ENCODE measurements at places on chromosomes 7 and 10.

DNA sequence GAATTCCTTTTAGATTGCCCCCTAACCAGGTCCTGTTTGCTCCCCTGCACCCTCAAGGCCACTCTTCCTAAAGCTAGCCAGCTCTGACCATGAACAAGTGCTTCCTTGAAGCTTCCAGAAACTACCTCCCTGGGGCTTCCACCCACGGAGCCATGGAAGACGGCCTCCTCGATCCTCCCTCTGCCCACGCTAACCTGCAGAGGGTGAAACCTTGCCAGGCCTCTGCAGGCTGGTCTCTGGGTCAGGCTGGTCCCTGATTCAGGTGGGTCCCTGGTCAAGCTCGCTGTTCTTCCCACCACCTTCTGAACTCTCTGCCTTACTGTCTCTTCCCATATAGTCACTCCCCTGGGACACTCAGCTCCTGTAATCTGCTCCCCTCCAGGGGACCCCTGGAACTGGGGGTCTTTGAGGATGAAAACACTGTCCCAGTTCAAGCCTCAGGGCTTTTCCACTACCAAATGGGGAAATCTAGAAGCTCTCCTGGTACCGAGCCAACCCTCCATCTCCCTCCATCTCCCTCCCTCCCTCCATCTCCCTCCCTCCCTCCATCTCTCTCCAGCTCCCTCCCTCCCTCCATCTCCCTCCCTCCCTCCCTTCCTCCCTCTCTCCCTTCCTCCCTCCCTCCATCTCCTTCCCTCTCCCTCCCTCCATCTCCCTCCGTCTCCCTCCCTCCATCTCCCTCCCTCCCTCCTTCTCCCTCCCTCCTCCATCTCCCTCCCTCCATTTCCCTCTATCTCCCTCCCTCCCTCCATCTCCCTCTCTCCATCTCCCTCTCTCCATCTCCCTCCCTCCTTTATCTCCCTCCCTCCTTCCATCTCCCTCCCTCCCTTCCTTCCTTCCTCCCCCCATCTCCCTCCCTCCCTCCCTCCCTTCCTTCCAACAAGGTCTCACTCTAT, 2.9 kb downstream of the MLXIPL start:
- DNase-seq, result no peak

- DNase-seq, result no peak
These were observed 75.3 kb upstream of the CC2D2B start for GRCh38 chr10:95832216-95833041.

DNA sequence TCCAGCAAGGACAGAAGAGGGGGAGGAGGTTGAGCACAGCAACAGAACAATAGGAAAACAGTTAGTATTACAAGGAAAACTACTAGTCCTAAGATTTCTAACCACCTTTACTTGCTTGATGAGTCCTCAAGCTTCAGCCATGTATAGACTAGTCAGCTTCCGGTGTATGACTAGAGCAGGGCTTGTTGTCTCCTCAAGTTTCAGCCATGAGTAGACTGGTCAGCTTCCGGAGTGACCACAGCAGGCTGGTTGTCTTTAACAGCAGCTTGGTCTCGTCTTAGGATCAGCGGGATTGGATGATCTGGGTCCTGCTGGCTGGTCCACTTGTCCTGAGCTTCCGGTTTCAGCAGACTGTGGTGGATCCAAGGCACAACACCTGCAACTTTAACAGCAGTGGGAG, 10.6 kb upstream of the ZNF239 start:
- DNase-seq, result no peak

DNA sequence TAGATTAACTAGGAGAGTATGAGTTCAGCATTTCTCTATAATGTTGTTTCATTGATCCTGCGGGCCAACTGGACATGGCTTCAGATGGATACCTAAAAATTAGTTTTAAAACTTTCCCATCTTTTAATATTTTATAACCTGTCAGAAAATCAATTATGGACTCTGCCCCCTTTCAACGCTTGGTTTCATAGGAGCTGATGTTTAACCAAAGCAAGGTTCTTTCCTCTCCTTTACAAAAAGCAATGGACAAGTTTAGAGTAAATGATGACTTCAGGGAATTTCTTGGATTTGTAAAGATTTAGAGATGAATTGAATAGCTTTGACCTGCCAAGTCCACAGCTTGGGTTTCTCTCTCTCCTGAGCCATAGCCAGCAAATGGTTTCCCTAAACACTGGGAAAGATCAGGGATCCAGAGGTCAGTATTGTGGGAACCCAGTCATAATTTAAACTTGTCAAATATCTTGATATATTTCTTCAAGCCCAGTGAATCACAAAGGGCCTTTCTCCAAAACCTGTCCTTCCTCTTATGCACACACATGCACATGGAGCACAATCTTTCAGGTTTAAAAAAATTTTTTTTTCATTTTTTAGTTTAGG, 177.1 kb downstream of the EVX1 start:
- no peak for DNase-seq

DNA sequence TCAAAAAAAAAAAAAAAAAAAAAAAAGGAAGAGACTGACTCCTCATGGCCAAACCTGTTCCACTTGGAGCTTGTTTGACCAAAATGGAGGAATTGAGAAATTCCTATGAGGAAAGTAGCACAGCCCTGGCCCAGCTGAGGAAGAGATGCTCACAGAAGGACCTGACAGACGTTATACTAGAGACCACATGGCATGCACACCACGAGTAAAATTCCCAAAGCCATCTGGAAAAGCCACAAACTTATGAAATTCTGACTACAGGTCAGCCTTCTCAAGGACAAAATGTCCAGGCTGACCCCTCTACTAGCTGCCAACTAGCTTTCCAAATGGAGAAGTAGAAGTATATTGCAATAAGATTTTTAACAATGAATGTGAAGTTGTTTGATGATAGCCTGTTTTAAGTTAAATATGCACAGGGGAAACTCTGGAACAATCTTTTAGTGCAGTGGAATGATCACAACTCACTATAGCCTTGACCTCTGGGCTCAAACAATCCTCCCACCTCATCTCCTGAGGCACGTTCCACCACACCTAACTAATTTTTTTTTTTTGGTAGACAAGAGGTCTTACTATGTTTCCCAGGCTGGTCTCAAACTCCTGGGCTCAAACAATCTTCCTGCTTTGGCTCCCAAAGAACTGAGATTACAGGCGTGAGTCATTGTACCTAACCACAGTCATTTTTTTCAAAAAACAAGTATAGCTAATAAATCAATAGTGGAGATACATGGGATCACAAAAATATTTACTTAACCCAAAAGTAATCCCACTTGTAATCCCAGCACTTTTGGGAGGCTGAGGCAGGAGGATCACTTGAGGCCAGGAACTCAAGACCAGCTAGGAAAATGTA, 75.7 kb downstream of the AKR1D1 start:
- no peak for DNase-seq

GRCh38 chr10:121633056-121633455, 34.8 kb upstream of the FGFR2 start:
- DNase-seq, result no peak

GRCh38 chr7:28419716-28420115, 7.4 kb downstream of the CREB5 start:
- peak; percentile 89 for DNase-seq

DNA sequence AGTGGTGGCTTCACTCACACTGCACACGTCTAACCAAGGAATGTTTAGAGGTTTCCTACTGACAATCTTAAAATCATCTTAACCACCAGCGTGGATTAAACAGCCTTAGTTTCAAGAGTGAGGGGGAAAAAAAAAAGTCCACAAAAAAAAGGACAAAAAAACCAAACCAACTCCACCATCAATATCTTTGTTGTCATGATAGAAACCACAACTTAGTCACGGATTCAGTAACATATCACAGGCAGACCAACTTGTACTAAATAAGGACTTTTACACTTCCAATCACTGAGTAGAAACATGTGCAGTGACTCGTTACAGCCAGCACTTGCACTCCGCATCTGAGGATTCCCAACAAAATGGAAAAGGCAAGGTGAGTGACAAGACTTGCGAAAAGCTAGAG, 46.5 kb downstream of the FAM171A1 start:
- no peak for DNase-seq

DNA sequence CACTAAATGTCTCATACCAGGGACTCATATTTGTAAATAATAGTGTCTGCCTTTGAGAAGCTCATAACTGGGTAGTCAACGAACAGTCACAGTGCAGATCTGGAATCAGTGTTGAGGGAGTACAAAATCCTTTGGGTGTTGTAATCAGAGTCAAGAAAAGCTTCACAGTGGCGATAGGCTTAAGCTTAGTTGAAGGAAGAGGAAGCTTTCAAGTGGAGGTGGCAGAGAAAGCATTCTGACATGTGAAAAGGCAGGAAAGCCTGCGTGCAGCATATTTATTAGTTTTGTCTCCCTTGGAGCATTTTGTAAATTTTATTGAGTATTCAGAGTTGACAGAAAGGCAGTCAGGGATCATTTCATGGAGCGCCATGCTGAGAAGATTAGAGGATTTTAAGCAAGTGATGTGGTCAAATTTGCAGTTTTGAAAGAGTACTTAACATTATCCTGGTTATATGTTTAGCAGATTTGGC, 104.9 kb downstream of the ADK start:
- DNase-seq, result no peak

DNA sequence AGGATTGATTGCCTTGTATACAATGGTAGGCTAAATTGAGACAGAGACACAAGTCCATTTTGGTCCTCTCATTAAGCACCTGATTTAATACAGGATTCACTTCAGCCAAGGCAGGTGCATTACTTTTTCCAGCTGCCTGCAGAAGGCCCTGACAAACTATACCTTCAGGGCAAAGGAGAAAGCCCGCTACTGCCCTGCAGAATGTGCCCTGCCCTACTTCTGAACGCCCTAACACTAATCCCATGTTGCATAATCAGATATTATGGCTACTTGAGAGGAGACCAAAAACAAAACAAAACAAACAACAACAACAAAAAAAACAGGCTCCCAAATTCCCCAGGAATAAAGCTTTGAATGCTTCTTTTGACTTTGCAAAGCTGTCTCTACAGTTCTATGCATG, 116.9 kb upstream of the ABI1 start:
- no peak for DNase-seq

Measured in HS-5 (cell line).